ENCODE measurements at places on chromosomes 12 and 14.
A peak's percentile ranks its signal among the peaks of the same experiment; 100 is the strongest.

DNA sequence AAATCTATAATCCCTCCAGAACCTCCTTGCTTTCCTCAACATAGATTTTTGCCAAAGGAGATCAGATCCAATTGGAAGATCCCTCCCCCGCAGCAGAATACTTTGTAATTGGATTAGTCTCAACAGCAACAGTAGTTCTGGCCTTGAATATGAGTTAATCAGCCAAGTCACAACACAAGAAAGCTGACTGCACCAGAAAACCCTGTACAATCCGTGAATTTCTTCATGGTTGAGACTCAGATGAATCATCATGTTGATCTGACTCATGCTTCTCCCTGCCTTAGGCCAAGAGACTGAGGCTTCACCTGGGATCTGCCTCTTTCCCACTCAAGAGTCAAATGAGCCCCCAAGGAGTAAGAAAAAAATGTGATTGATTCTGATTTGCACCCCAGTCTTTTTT is 3.0 kb upstream of the METTL17 start:
- DNase-seq = no peak

DNA sequence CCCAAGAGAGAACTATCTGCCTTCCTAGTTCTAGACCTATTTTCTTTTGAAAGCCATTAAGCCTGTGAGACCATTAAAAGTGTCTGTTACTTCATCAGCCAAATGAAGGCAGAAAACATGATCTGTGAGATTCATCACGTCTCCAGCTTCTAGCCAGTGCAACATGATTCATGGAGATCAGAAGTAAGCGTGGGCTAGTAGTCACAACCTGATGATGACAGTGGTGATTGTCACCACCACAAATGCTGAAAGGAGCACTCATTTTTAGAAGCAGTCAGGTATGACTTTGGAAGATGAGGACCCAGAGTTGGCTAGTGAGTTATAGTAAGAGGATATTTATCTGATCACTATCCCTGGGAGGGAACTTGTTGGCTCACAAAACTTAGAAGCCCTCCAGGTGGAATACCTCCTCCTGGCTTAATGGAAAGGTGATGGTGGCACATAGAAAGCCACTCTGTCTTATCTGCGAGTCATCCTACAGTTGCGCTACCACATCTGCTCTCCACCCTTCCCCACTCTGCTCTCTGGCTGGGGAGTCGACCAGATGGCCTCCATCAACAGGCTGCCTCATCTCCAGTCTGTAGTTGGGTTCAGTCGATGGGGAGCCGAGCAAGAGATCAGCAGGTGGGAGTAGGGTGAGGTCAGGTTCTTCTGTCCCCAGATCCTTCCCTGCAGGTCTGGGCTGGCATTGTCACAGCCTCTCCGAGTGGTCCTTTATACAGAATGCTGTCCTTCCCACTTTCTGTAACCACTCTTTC is 317.6 kb upstream of the FKBP4 start:
- DNase-seq = no peak

GRCh38 chr14:36510078-36510799 is 9.8 kb downstream of the NKX2-1 start:
- DNase-seq = peak; percentile 24

DNA sequence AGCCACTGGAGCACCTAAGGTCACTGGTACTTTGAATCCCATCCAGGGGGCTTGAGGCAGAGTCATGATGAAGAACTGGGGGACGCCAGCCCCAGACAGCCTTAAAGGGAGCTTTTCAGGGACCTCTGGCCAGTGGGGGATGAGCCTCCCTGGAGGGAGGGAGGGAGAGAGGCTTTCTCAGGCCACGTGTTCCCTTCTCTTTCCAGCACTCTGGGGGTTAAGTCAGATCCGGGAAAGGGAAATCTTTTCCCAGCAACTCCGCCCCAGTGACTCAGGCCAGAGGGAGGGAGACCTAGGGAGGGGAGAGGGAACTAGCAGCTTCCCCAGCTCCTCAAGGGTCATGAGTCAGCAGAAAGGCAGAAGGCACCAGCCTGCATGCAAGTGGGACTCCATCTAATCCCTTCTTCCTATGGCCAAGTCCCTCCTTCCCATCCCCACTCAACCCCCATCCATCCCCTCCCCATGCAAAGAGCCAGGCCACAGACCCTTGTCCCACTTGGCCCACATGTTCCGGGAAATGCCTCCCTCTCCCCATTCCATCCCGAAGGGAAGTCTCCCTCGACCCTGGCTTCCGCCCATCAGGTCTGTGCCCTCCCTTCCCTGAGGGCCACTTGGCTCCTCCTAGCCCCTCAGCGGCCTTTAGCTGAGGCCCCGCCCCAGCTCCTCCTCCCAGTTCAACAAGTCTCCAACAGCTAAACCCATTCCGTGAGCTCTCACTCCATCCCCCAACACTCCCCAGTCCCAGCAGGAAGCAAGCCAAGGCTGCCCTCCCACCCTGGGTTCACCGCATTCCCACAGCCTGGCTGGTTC is 5.6 kb downstream of the TNFRSF1A start:
- DNase-seq = peak; percentile 78

DNA sequence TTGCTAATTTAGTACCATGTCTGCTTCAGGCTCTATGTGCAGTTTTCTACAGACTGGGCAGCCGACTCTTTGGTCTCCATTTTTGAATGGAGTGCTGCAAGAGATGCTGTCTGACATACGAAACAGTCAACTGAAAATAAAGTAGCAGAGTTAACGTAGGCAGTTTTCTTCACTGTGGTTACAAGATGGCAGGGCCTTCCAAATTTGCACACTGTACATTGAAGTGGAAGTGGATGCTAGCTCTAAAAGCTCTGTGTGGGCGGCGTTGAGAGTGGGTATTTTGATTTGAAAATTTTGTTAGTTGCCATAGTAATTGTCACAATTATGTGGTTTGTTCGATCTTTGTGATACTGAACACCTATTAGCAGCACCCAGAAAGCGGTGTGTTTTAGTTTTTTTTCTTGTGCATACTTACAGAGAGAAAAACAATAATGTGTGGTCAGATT is 154.9 kb upstream of the ATP2B1 start:
- peak; percentile 61 for DNase-seq

- DNase-seq = no peak
Measured at GRCh38 chr12:104792570-104792969, 165.5 kb downstream of the SLC41A2 start.

GRCh38 chr14:85602345-85602744 is 72.4 kb downstream of the FLRT2 start:
- no peak for DNase-seq

GRCh38 chr12:113482334-113482733 is 10.7 kb upstream of the LHX5 start:
- no peak for DNase-seq

- DNase-seq = no peak
Measured at GRCh38 chr12:130981911-130982310, 28.2 kb downstream of the ADGRD1 start.

- no peak for DNase-seq
Measured at GRCh38 chr12:70756118-70756517, 118.9 kb upstream of the PTPRB start.

DNA sequence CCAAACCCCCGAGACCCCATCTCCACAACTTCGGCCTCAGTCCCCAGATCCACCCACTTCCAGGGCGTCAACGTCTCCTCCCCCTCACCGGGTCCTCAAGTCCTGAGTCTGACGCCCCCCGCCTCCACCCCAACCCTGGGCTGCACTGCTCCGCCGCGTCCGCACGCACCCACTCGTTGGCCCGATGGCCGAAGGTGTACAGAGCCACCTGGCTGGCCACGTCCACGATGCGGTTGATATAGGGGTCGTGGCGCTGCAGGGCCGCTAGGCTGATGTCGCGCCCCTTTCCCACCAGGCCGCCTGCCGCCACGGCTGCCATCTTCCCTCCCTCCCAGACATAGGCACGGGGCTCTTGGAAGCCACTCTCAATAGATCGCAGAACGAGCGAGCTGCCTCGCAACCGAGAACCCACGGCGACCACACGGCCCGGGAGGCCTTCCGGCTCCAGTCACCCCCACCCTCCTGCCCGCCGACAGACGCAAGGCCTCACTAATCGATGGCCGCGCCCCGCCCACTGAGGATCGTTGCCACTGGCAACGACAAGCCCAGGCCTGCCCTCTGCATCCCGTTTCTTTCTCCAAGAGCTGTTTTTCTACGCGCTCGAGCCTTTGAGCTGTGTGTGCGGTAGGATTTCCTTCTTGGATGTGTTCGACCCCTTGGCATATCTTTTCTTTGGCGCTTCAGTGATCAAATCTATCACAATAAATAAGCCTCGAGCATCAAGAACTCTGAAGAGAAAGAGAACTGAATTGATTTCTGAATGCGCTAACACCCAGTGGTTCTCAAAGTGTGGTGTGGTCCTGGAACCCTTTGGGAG is at the start of gene DCP1B:
TSS of gene DCP1B (minus strand) at position 345 of the 817 bp plus-strand sequence. CDS start at position 319, 26 bp downstream.
- peak; percentile 95 for DNase-seq

DNA sequence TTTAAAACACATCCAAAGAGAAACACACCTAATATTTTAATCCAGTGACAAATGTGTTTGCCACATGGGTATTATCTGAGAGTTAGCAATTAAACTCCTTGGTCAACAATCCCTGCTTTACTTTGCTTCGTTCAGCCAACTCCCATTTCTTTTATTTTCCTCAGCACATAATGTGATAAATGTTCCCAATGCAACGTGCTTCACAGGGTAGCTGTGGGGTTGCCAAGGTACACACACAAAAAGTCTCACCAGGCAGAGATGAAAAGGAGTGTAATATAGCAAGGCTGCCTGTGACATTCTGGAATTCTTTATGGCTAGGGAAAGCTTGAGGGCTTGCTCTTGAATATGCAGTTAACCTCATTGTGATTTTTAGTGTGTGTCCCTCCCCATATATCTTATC is 208.0 kb upstream of the DIO2 start:
- no peak for DNase-seq

DNA sequence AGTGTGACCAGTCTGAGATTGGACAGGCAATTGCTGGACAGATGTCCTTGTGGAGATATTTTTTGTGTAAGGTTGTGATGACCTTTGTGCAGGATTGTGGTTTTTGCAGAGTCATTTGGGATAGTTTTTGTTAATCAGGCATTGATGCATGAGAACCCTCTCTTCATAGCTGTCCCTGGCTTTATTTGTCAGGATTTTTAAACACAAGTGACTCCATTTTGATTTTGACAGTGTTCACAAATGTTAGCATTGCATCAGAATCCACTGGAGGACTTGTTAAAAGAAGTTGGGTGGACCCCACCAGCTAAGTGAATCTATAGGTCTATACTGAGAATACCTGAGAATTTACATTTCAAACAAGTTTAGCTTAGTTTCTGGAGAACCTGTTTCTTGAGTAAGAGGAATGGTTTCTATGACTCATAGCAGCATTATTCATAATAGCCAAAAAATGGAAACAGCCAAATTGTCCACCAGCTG is 11.8 kb downstream of the FNTB start:
- DNase-seq = no peak

DNA sequence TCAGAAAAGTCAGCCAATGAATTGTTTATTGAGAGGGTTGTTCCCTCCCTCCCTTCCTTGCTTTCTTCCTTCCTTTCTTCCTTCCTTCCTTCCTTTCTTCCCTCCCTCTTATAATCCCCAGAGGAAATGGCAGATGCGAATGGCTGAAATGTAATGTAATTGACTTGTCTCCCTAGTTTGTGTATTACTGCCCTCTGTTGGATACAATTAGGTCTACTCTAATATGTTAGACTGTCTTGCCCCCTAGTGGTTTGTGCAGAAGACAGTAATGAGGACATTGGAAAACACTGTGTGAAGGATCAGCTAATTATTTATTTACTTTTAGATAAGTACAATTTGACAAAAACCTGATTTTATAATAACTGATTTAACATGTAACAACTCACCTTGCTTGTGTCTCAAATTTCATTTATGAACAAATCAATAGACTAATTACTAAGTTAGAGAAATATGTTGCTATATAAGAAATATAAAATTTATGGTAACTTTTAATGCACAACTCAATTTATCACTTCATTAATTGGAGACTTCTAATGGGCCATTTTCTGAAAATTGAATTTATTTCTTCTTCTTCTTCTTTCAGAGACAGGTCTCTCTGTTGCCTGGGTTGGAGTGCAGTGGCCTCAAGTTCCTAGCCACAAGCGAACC is 229.8 kb upstream of the LRIG3 start:
- no peak for DNase-seq

DNA sequence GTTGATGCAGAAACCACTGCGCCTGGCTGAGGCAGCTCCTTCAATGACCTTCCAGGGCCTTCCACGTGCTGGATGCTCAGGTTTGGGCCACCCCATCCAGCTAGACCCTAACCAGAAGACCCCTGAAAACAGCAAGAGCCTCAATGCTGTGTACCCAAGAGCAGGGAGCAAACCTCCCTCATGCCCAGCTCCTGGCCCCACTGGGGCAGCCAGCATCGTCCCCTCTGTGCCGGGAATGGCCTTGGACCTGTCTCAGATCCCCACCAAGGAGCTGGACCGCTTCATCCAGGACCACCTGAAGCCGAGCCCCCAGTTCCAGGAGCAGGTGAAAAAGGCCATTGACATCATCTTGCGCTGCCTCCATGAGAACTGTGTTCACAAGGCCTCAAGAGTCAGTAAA is 10.5 kb downstream of the OAS3 start:
- DNase-seq = no peak

- DNase-seq = no peak
Measured at GRCh38 chr12:23722655-23723054, 226.8 kb downstream of the SOX5 start.

DNA sequence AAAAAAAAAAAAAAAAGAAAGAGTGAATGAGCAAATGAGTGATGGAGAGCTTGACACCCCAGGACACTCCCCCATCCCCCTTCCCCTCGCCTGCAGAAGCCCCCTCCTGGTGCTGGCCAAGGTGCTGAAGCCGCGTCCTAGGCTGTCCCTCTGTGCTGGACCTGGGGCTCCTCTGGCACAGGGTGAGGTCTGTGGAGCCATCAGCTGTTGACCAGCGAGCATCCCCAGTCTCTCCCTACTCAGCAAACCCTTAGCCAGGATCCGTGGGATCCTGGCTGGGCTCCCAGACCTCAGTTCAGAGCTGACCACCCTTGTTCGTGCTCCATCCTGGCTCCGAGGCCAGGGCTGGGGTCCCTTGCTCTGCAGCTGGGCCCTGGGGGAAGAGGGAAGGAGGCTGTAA is 5.4 kb upstream of the KIF26A start:
- DNase-seq = no peak

DNA sequence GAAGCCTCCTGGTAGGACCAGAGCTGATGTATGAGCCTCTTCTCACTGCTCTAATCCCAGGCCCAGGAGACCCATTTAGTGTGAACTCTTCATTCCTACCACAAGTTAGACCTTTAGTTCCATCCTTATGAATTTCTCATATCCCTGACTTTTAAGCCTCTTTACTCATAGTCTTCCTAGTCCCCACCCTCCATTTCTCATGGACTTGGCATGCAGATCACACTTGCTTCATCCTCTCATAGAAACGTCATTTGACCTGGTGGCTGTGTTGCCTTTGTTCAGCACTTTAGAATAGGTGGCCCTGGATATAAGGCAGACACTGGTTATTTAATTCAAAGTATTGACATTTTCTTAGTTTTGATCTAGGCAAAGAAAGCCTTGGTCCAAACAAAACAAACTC is 99.5 kb downstream of the SLC16A7 start:
- DNase-seq = no peak

- no peak for DNase-seq
Measured at GRCh38 chr14:64281805-64282204, 12.4 kb downstream of the ESR2 start.

DNA sequence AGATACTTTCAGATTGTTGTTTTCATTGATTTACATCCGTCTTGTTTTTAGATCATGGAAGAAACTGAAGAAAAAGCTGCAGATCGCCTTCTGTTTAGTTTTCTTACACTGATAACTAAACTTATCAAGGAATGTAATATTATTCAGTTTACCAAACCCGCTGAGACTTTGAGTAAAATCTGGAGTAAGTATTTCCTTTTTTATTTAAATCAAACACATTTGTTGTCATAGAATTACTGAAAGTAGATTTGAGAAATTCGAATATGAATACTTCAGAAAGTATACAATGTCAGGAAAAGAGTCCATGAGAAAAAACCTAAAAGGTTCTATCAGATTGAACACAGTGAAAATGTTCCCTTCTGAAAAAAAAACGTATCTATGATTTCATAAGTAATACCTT is 32.0 kb downstream of the ARL1 start:
- DNase-seq = no peak
